Gastroesophageal sphincter (tissue), 4 donors: ENCODE measurements at places on chromosomes 5 and 9. TPM values are rescaled to one million over a fixed set of nuclear protein-coding genes. Genes with fewer than 3 reads are reported as not detected.

Gene GLRX
- 65.3 TPM for total RNA-seq

Gene FOXD4
- total RNA-seq = 0.89 TPM

Gene FOXI1
- not detected for total RNA-seq

DNA sequence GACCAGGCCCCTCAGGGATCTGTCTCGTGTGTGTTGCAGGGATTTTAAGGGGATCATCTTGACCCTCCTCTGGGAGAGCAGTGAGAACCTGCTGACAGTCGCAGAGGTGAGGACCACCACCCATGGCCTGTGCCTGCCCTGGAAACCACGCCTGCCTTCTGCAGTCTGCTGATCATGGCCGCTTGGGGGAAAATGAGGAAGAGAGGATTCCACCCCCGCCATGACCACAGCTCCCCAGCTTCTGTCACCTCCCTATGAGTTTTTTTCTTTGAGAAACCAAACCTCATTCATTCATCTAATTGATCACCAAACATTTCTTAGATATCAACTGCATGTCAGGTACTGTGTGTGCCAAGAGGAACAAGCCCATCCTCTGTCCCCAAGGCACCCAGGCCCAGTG lies 46.3 kb upstream of the TDRD7 start:
- no peak for ATAC-seq

- ATAC-seq = no peak
Observed at GRCh38 chr5:88677943-88678769, 204.8 kb downstream of the MEF2C start.

DNA sequence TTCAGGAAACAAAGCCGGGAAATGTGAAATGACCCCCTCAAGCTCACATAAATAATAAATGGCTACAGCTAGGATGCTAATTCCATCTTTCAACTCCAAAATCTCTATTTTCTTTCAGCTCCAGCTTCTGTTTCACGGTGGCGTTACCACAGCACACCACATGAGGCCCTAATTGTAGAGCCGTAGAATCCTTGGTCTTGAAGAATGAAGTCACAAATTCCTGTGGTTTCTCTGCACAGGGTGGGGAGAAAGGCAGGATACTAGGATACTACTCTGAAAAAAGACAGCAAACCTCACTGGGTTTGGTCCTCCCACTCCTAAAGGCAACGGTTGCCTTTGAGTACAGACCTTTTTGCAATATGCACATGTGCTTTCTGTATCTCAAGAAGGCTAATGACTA lies 13.9 kb upstream of the RARS1 start:
- no peak for ATAC-seq

DNA sequence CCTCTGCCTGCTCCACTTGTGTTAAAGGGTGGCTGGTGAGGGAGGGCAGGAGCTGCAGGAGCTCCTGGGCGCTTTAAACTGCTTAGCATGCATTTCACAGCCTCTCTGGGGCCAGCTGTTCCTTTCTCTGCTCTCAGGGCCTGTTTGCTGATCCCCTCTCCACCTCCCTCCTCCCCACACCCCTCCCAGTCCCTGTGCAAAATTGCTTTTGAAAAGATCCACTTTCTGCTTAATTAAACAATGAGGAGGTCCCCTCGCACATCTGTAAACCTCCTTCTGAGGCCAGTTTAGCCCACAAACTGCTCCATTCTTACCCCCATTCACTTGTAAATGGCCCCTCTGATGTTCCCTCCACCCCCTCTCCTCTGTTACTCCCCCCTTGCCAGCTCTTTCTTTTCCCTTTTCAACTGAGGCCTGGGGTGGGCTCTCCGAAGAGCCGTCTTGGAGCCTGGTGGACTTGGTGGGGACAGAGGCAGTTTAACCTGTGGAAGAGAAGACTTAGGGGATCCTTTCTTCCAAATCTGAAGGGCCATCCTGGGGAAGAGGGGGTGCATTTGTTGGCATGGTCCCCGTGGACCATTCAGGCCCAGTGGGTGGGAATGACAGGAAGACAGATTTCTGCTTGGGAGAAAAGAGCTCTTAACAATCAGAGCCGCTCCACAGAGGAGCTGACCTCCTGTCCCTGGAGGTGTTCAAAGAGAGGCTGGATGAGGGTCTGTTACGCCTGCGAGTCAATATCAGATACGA lies 12.0 kb downstream of the URM1 start:
- ATAC-seq = no peak

GRCh38 chr5:73596705-73597328 lies 29.2 kb upstream of the ARHGEF28 start:
- ATAC-seq = no peak

GRCh38 chr9:76707510-76707909 lies 56.7 kb upstream of the PCA3 start:
- no peak for ATAC-seq
